ENCODE measurements at places on chromosomes 2 and 18.

- no peak for DNase-seq
Measured at GRCh38 chr18:27712066-27712465, 464.9 kb downstream of the CDH2 start.

- no peak for DNase-seq
Measured at GRCh38 chr18:79373736-79374135, 22.0 kb upstream of the NFATC1 start.

- DNase-seq = no peak
Measured at GRCh38 chr2:46847185-46847710, 68.4 kb downstream of the MCFD2 start.

GRCh38 chr2:187054501-187055319 is 205.7 kb upstream of the ZSWIM2 start:
- DNase-seq = no peak

GRCh38 chr2:215745331-215745730 is 268.0 kb downstream of the MREG start:
- DNase-seq = no peak

- no peak for DNase-seq
Measured at GRCh38 chr18:10530852-10531251, 5.0 kb downstream of the NAPG start.

Measured in stimulated activated CD4-positive, alpha-beta T cell treated with anti-CD3 and anti-CD28 coated beads, Interleukin-1b, Interleukin-23, amount 100 ng/mL, for 1 hour (primary cell).